Stimulated activated CD4-positive, alpha-beta T cell treated with anti-CD3 and anti-CD28 coated beads, TNF-alpha, amount 100 ng/mL, for 24 hours (primary cell): ENCODE measurements at places on chromosomes 1 and 21.

DNA sequence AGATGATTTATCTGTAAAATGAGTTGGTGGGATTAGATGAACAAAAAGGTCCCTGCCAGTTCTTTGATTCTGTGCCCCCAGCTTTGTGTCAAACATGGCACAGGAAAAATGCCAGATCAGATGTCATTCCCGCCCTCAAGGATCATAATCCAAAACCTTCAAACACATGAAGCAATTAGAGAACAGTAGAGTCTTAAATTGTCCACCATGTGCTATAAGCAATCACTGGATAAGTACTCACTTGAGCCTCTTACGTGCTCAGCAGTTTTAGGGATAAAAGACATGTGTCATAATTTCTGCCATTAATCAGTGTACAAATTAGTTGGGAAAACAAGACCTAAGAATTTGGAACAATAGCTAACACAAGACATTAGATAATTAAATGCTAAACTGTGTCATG, 15.4 kb upstream of the KIAA0040 start:
- DNase-seq: no peak

DNA sequence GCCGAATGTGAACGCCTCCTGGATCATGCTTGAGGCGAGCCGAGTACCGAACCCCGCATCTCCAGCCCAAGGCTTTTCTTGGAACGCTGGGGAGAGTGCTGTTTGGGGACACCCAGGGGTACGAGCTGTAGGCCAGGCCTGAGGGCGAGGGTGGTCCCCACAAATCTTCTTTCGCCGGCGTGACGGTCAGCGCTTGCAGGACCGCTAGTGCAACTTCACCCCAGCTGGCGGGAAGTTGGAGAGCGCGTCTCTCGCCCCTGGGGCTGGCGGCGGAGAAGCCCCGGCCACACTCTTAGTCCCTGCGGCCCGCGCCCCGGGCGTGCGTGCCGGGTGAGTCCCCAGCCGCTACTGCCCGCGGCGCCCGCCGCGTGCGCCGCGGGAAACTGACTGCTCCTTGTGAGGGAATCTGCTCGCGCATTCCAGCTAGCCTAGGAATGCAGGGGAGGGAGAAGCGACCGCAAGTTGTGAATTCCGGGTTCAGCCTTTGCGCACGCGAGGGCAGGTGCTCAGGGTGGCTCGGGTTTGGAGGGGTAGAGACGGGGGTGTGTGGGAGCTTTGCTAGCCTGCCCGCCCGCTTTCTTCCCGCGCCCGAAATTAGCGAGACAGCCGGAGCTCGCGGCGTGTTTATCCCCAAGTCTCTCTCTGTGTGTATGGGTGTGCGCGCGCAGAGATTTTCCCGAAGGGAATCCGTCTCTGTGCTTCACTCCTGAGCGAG, 884 bp downstream of the LHX4 start:
- DNase-seq: no peak

- DNase-seq: no peak
These were observed 131.6 kb downstream of the PTGER3 start for GRCh38 chr1:70916034-70916427.

- DNase-seq: no peak
These were observed 20.6 kb downstream of the PGLYRP3 start for GRCh38 chr1:153292185-153292584.

GRCh38 chr1:160731990-160732389, 7.1 kb upstream of the SLAMF7 start:
- no peak for DNase-seq

DNA sequence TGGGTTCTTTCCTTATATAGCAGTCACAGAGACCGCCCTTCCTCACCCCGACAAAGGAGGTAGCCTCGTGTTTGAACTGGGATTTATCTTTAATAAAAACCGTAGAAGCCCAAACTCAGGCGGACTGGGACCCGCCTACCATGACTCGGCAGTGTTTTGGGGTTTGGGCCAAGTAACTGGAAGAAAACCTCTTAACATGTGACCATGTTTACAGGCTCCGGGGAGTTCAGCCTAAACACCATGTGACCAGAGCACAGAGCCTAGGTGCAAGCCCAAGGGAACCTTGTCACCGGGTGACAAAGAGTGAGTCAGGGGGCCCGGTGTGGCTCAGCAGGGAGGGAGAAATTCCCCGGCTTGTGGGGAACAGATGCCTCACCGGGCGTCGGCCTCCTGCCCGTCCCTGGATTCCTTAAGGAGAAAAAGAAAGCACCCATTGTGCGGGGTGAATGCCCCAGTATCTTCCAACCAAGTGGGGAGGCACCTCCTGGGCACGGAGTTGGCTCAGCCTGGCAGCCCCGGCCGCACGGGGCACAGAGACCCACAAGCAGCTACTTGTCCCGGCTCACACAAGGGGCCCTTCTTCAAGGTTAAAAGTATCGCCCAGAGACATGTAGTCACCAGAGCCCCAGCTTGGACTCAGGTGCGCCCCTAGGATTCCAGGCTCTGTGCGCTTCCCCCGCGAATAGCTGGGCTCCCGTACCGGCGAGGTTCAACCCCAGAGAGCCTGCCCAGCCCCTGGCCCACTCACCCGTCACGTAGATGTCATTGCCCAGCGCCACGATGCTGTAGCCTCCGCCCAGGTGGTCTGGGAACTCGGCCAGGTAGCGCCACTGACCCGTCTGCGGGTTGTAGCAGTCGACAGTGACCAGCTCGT, 1.4 kb downstream of the KLHL21 start:
- peak; percentile 86 for DNase-seq

GRCh38 chr21:33058957-33059356, 11.0 kb upstream of the OLIG1 start:
- no peak for DNase-seq

DNA sequence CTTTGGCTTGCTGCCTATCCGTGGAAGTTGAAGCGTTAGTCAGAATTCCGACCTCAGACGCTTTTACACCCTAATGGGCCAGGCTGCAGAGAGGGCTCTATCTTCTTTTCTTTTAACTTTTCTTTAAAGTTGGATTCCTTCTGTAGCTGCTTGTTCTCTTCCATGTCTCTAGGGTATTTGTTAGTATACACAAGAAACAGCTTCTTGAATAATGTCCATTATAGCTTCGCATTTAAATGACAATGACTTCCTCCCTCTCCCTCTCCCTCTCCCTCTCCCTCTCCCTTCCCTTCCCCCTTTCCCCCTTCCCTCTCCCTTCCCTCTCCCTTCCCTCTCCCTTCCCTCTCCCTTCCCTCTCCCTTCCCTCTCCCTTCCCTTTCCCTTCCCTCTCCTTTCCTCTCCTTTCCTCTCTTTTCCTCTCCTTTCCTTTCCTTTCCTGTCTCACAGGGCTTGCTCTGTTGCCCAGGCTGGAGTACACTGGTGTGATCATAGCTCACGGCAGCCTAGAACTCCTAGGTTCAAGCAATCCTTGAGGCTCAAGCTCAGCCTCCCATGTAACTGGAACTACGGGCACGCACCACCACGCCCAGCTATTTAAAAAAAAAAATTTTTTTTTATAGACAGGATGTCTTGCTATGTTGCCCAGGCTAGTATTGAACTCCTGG, 33.0 kb downstream of the RIPPLY3 start:
- no peak for DNase-seq

DNA sequence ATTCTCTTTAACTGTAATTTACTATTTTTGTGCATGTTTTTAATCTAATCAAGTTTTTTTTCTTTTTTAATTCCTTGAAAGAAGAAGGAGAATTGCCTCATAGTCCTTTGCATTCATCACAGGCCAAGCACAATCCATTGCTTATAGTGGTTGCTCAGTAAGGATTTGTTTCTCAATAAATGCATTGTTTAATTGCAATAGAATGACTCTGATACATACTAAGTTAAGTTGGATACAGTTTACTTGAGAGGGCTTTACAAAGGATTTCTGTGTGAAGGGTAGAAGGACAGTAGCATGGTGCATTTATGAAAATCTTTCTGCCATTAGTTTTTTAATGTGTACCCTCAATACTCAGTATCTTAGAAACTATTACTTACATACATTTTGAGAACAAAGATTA, 186.2 kb downstream of the LRRIQ3 start:
- no peak for DNase-seq

DNA sequence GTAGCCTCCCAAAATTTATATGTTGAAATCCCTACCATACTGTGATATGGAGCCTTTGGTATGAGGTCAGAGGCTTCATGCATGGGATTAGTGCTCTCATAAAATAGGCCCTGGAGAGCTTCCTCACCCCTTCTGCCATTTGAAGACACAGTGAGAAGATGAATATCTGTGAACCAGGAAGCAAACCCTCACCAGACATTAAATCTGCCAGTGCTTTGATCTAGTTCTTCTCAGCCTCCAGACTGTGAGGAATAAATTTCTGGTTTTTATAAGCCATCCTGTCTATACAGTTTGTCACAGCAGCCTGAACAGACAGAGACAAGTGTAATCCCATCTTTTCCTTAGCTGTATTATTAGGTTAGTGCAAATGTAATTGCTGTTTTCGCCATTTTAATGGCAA, 88.4 kb downstream of the OLFML2B start:
- DNase-seq: no peak

- no peak for DNase-seq
These were observed 9.9 kb downstream of the GPR3 start for GRCh38 chr1:27402349-27402754.

DNA sequence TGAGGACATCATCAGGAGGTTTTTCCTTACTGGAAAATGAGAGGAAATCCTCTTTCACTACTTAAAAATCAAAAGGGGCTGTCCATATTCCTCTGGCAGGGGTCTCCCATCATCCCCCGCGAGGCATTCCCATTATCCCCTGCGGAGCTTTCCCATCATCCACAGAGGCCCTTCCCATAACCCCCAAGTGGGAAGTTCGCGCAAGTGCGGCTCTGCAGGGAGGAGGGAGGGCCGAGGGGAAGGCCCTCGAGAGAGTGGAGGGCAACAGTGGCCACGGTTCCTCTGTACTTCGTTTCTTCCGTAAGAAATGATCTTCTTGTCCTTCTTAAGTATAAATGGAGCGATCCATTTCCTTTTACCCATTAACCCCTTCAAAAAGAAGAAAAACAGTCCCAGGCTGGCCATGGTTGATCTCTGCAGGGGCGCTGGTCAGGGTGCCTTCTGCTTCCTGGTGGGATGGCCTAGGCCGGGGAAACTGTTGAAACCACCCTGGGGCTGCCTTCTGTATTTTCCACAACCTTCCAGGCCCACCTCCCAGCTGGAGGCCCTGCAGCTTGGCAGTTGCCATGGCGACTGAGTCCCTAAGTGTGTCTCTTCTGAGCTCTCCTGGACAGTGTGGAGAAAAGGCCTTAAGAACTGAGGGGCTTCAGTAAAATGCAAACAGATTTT, 3.6 kb upstream of the RSPH1 start:
- no peak for DNase-seq

- no peak for DNase-seq
These were observed 25.0 kb upstream of the RD3 start for GRCh38 chr1:211517006-211517405.

- no peak for DNase-seq
These were observed 567.6 kb downstream of the MRPL39 start for GRCh38 chr21:25039461-25040380.

DNA sequence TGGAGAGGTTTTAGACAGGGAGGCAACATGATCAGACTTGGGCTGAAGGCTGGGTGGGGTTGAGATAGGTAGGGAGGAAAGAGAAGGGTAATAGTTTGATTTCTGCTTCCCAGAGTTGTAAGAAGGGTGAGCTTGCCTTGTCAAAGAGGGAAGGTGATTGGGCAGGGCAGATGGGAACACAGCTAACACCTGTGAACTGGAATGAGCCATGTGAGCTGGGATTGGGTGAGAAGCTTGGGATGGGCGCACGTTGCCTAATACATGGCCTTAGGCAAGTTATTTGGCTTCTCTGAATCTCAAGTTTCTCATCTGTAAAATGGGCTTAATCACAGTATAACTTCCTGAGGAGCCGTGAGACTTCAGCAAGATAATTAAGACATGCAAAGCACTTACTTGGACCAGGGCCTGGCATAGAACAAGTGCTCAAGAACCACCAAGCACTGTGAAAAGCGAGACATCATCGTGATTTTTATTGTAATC, 33.8 kb upstream of the ID3 start:
- no peak for DNase-seq

DNA sequence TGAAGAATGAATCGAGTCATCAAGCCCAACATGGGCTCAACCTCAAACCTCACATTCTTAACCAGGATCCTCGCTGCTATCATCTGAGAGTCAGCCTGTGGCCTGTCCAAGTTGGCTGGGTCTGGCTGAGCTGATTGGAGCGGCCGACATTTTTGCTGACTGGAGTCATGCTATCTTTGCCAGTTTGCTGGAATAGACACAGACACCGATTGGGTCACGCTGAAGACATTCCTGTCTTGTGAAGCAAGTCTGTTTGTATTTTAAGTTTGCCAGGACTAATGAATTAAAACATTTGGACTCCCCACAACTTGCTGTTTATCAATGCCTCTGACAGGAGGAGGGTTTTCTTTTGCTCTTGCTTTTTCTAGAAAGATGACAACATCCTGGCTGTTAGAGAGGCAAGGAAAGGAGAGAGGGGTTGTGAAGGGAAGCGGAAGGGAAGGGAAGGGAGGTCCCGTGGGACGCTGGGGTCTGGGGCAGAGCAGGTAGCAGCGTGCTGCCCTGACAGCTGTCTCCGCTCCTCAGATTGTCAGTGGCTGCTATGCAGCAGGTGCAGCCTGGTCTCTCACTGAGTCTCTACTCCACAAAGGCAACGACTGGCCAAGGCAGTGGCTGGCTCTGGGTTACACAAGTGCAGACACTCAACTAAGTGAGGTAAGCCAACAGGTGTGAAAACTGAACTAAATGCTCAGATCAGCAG, at the start of gene MAP3K7CL:
Gene MAP3K7CL (plus strand): TSS at position 375 of the 700 bp plus-strand sequence. CDS start 2,701 bp downstream, outside the sequence.
- DNase-seq: no peak

DNA sequence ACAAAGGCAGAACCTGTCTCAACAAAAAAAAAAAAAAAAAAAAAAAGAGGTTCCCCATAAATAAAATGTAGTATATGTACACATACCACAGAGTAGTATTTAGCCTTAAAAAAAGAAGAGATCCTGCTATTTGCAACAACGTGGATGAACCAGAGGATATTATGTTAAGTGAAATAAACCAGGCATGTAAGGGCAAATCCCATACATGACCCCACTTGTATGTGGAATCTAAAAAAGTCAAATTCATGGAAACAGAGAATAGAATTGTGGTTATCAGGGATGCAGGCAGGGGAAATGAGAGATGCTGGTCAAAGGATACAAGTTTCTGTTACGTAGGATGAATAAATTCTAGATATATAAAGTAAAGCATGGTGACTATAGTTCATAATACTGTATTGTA, 16.7 kb downstream of the SLC44A3 start:
- no peak for DNase-seq

DNA sequence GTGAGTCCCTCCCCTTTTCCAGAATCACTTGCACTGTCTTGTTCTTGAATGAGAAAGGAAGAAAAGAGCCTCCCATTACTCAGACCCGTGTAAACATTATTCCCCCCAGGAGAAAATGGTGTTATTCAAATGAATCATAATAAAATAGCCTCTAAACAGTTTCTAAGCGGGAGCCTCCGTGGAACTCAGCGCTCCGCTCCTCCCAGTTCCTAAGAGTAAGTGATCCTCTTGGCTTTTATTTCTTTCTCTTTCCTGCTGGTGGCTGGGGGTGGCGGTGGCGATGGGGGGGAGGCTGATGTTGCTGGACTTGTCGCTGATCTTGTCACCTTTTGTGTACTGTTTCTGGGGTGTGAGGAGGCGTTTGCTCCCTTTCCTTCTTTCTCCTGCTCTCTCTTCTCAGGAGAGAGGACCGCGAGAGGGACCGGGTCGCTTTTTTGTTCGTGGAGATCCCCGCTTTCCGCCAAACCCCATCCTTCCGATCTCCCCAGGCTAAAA, 781 bp downstream of the PROX1 start:
- DNase-seq: no peak

- no peak for DNase-seq
These were observed 29.0 kb downstream of the DHCR24 start for GRCh38 chr1:54857746-54858561.
